ENCODE measurements at places on chromosomes 2 and 18.

GRCh38 chr2:233006648-233007047 lies 6.4 kb downstream of the NGEF start:
- DNase-seq, result no peak

GRCh38 chr2:201949927-201950246 lies 83.8 kb upstream of the FZD7 start:
- DNase-seq, result no peak

GRCh38 chr2:224284134-224284946 lies 117.6 kb downstream of the FAM124B start:
- no peak for DNase-seq

- no peak for DNase-seq
Observed at GRCh38 chr18:61554946-61555361, 221.7 kb downstream of the CDH20 start.

DNA sequence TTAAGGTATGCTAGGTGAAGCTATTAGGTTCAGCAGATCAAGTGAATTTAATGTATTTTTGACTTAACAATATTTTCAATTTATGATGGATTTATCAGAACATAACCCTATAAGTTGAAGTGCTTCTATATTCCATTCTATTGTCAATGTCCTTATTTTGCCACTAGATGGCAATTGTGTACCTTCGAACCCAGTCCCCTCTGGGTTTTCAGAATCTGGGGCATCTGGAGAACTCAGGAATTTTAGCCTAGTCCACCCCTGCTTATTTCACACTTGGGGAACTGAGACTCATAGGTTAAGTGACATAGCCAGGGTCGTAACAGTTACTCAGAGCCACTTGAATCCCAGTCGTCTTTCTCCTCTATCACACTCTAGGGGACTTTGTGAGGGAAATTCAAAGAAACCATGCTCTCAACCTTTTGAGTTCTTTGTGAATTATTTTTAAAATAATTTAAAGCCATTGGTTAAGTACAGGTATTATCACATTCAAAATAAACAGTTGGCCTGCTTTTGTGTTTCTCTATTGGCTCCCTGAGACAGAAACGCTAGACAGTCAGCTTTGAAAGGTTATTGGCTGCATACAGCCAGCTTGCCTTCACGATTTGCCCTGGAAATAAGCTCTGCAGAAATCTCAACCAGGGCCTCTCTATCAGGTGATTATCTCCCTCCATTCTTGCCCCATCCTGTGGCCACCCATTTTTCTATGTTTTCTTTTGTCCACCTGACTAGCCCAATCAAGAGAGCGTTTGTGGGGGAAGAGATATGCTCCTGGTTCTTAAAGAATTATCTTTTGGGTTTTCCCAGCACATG lies 145.0 kb downstream of the TTC27 start:
- DNase-seq, result no peak

GRCh38 chr2:95044601-95045000 lies 19.1 kb downstream of the MAL start:
- no peak for DNase-seq

Measured in GM06990 (cell line).